C1 segment of cervical spinal cord (tissue), 14 donors: ENCODE measurements at places on chromosomes 1 and 21.

- no peak for DNase-seq
These were observed 63.4 kb downstream of the KCNAB2 start for GRCh38 chr1:6108937-6109614.

GRCh38 chr1:181655756-181656155, 172.4 kb downstream of the CACNA1E start:
- no peak for DNase-seq

DNA sequence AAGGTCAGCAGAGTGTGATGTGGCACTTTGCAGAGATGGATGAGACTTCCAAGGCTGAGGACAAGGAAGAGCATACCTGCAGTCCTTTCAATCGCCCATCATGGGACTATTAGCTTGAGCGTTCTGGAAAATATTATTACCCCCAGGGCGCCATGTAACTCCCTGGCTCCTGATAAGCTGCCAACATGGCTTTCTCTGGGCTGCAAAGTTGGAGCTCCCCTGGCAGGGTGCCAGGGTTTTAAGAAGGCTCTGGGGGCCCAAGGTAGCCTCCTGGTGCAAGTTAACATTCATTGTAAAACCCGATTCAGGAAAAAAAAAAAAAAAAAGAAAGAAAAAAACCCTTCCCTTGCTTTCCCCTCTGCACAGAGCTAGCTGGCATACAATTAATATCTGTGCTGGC, 196.7 kb downstream of the PBX1 start:
- DNase-seq: no peak

GRCh38 chr21:35922618-35923017, 137.7 kb downstream of the SETD4 start:
- no peak for DNase-seq

- DNase-seq: no peak
These were observed 19.8 kb upstream of the COX20 start for GRCh38 chr1:244815600-244816099.

DNA sequence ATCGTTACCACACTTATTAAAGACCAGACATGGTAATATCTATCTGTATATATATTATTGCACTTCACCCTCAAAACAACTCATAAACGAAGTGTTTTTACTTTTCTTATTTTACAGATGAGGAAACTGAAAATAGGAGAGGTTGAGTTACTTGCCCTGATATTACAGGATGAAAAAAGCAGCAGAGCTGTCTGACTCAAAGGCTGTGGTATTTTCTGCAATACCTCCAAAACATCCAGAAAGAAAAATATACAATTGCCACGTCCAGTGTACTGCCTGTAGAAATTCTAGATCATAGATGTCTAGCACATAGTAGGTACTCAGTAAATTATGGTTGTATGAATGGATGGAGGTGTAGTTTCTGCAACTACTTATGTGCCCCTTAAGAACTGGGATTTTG, 5.2 kb upstream of the TARBP1 start:
- DNase-seq: no peak

GRCh38 chr1:65538664-65539063, 118.2 kb downstream of the LEPR start:
- DNase-seq: no peak

DNA sequence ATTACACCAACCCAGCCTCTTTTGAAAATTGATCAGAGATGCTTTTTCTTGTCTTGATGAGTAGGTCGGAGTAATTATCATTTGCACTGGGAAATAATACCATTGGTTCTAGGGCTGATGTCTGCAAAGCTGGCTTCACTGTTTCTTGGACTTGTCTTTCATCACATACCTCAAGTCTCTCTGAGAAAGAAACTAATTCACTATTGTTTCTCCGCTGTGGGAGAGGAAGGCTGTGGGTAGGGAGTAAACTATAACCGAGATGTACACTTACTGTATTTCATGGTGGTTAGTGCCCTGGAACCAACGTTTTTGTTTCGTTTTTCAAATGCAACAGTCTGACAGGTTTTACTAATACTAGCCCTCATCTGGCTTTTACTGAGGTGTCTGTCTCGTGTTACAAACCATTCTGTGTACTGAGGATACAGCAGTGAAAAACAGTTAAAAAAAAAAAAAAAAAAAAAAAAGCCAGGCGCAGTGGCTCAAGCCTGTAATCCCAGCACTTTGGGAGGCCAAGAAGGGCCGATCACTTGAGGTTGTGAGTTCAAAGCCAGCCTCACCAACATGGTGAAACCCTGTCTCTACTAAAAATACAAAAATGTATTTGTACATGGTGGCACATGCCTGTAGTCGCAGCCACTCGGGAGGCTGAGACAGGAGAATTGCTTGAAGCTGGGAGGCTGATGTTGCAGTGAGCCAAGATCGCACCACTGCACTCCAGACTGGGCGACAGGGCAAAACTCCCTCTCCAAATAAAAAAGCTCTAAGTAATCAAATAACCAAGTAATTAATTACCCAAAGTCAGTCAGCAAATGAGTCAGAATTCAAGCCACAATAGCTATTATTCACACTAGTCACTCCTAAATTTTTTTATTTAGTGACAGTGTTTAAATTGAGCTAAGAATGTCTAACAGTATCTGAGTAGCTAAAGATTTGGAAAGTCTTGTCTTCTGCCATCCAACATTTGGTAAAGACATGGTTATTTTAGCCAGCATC, 23.3 kb downstream of the TOMM20 start:
- DNase-seq: no peak
